Activated gamma-delta T cell treated with anti-CD3 and anti-CD28 coated beads, Interleukin-2, amount 50 U/mL, for 16 hours (primary cell): ENCODE measurements at places on chromosomes 12 and 14.

DNA sequence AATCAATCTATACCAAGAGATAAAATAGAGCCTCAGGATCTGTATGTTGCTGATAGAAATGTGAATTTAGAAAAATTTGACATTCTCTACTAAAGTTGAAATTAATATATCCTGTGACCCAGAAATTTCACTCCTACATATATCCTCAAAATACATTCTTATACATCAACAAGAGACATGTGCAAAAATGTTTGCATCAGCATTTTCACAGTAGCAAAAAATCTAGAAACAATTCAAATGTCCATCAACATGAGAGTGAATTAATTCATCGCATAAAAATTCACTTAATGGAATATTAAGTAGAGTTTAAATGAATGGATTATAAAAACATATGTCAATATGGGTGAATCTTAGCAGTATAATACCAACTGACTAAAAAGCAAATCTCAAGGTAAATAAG is 80.8 kb downstream of the GPR65 start:
- DNase-seq: no peak

DNA sequence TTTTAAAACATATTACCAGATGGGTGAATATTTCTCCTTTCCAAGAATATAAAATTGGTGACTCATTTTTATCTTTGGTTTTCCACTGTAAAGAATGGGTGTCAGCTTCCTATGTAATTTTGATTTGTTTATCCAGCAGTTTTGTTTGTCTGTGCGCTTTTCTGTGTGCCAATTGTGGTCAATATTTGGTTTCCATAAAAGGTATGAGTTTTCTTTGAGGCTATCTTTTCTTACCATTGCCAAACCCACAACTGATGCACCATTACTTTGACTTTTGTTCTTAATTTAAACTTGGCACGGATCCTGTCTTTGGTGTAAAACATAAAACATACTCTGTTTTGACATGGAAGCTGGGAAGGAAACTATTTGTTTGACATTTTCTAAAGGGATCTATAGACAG is 78.8 kb upstream of the NAV3 start:
- no peak for DNase-seq

DNA sequence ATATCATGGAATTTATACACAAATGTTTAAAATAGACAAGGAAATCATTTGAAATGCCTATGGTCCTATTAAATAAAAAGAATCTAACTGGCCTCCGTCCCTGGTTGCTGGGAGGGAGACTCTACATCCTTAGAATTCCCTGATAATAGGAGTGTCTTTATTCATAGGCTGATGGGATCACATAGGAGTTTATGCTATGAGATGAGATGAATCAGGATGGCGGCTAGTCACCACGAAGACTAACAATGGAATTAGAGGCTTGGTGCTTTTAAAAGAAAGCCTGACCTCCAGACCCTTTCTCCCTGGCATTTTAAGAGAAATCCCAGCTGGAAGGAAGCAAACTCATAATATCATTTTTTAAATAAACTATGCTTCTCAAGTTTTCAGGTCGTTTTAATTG is 69.7 kb downstream of the SEC23A start:
- DNase-seq: no peak

DNA sequence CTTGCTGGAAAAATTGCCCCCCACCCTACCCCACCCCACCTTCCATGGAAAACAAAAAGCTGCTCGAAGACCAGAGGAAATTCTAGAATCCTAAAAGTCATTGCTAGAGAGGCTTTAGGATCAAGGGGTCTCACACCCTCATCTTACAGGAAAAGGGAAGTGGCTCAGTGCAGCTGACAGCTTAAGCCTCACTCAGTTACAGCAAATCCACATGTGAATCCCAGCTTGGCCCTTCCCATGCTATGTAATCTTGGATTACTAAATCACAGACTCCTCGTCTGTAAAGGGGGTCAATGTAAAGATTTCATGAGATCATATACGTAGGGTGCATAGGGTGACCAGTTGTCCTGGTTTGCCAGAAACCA is 25.9 kb downstream of the CMKLR1 start:
- no peak for DNase-seq

DNA sequence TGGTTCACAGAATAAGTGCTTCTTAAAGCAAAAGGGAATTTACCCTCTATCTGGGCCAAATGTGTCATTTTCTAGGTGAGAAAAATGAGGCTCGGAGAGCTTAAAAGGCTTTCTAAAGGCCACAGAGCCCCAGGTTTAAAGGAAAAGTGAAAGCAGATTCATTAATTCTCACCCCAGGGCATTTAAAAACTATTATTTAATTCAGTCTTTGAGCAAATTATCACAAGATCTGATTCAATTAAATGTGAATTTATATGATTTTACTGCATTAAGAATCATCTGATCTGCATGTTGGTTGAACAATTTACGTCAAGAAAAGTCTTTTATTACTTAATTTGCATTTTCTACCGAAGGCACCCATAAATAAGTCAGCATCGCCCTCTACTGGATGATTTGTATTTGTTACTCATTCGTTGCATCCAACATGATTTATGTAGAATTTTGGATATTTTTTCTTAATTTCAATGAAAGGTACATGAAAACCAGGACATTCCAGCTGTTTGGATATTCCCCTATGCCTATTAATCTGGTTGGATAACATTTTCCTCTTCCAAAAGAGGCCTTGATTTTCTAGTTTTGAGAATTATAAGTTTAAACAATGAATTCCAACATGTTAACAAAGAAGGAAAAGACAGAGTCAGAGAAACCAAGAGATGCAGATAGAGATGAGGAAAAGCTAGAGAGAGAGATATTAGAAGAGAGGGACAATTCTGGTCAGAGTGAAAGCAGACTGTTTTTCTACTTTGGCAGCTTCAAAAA is 19.1 kb upstream of the DHRS7 start:
- DNase-seq: no peak

DNA sequence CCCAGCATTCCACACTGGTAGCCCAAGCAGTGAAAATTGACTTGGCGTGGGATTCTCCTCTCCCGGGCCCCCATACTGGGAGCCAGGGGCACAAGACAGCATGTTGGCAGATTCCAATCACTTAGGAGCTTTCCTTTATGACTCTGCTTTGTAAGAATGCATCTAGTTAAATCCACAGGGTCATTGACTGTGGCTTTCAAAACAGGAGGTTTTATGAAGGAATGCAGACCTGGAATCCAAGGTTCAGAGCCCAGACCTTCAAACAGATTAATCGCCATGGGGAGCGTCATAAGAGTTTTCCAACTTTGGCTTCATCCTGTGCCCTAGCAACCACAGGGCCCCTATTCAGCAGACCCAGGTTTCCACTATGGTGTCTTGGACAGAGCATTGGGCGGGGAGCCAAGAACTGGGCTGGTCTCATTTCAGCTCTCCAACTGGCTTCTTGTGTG is 76.4 kb upstream of the RMST start:
- DNase-seq: no peak

DNA sequence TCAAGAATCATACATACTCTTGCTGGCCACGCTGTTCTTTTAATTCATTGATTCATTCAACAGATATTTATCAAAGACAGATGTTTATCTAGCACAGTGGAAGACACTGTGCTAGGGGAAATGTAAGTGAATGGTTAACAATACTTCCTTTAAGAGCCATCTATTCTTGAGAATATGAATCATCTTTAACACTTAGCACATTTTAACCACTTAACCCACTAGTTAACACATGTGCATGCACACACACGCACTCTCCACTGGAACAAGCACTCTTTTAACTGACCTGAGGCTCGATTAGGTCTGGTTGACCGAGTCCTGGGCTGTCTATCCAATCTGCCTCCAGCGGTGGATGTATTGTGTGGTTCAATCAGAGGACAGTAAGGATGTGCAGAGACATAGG is 34.6 kb downstream of the LMNTD1 start:
- no peak for DNase-seq

GRCh38 chr14:101591582-101591981 is 30.3 kb downstream of the DIO3 start:
- no peak for DNase-seq

- no peak for DNase-seq
These were observed 10.7 kb upstream of the FKBP4 start for GRCh38 chr12:2783936-2784600.

- no peak for DNase-seq
These were observed 581.3 kb downstream of the TMEM121 start for GRCh38 chr14:106107703-106108102.

GRCh38 chr12:26369588-26369987 is 174.2 kb downstream of the SSPN start:
- DNase-seq: no peak

- no peak for DNase-seq
These were observed 18.9 kb upstream of the HSPB8 start for GRCh38 chr12:119159844-119160243.

DNA sequence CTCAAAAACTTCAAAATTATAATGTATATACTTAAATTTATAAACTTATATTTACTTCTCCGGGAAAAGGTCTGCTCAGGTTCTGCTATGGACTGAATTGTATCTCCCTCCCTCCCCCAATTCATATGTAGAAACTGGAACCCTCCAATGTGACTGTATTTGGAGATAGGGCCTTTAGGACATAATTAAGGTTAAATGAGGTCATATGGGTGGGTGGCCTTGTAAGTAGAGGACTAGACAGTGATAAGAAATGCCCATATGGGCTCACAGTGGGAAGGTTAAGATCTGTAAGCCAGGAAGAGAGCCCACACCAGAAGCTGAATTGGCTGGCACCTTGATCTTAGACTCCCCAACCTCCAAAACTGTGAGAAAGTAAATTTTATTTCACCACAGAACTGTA is 84.5 kb downstream of the TAOK3 start:
- no peak for DNase-seq

DNA sequence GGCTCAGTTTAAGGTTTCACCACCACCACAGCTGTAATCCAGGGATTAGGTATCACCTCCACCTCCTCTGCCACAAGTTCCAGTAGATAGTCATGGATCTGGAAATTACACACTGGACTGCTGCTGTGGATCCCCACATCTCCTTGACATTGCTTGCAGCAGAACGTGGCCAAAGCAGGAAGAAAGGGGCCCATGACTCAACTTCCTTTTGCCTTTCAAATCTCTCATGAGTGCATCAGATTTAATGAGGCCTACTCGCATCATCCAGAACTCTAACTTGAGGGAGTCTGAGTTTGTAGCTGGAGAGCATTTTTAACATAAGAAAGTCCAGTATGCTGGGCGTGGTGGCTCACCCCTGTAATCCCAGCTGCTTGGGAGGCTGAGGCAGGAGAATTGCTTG is 29.2 kb upstream of the TMED10 start:
- no peak for DNase-seq

- DNase-seq: no peak
These were observed 125.4 kb downstream of the LRIG3 start for GRCh38 chr12:58794859-58795258.

GRCh38 chr12:14784471-14784870 is 18.8 kb downstream of the WBP11 start:
- DNase-seq: no peak
